ENCODE measurements at places on chromosomes 5 and 9.
A peak's percentile ranks its signal among the peaks of the same experiment; 100 is the strongest.

- DNase-seq, result no peak
Measured at GRCh38 chr9:7500521-7500920, 299.1 kb downstream of the DMAC1 start.

DNA sequence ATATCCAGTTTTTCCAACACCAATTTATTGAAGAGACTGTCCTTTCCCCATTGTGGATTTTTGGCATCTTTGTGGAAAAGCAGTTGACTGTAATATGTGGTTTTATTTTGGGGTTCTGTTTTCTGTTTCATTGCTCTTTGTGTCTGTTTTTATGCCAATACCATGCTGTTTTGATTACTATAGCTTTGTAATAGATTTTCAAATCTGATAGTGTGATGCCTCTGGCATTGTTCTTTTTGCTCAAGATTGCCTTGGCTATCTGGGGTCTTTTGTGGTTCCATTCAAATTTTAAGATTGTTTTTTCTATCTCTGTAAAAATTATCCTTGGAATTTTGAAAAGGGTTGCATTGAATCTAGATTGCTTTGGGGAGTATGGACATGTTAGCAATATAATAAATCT lies 99.5 kb downstream of the NDUFAF2 start:
- DNase-seq, result no peak

DNA sequence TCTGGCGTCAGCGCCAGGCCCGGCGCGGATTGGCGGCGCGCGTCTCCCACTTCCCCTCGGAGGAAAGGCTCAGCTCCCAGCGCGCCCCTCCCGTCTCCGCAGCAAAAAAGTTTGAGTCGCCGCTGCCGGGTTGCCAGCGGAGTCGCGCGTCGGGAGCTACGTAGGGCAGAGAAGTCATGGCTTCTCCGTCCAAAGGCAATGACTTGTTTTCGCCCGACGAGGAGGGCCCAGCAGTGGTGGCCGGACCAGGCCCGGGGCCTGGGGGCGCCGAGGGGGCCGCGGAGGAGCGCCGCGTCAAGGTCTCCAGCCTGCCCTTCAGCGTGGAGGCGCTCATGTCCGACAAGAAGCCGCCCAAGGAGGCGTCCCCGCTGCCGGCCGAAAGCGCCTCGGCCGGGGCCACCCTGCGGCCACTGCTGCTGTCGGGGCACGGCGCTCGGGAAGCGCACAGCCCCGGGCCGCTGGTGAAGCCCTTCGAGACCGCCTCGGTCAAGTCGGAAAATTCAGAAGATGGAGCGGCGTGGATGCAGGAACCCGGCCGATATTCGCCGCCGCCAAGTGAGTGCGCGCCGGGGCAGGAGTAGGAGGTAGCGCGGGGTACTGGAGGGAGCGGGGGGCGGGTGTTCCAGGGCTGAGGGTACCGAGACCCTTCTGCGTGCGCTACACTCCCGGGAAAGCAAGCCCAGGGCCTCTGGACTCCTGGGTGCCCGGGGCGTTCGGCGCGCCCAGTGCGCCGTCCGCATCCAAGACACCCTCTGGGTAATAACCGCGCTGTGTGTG lies at the start of gene MSX2:
Gene MSX2, plus strand, starts transcription at position 99 of the 777 bp plus-strand sequence. Its CDS starts 78 bp downstream, at position 177.
- DNase-seq, result peak; percentile 93

GRCh38 chr5:63516006-63516405 lies 446.2 kb downstream of the HTR1A start:
- DNase-seq, result no peak

GRCh38 chr5:89043676-89044075 lies 160.7 kb upstream of the MEF2C start:
- DNase-seq, result no peak

DNA sequence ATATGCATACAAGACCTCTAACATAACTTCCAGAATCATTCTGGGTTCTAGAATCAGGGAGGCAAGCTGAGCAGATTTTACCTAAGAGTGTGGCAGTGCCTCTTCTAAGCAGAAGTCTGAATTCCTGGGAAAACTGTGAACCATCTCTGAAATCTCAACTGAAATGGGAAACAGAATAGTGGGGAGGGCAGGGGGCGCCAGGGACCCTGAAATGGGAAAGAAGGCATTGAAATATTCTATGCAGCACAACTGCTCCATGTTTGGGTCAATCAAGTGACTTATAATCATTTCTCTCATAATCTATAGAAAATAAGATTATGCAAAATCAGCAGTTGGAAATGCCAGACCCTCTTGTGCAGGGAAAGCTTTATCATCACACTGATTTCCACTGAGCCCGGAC lies 156.1 kb downstream of the EBF1 start:
- no peak for DNase-seq

DNA sequence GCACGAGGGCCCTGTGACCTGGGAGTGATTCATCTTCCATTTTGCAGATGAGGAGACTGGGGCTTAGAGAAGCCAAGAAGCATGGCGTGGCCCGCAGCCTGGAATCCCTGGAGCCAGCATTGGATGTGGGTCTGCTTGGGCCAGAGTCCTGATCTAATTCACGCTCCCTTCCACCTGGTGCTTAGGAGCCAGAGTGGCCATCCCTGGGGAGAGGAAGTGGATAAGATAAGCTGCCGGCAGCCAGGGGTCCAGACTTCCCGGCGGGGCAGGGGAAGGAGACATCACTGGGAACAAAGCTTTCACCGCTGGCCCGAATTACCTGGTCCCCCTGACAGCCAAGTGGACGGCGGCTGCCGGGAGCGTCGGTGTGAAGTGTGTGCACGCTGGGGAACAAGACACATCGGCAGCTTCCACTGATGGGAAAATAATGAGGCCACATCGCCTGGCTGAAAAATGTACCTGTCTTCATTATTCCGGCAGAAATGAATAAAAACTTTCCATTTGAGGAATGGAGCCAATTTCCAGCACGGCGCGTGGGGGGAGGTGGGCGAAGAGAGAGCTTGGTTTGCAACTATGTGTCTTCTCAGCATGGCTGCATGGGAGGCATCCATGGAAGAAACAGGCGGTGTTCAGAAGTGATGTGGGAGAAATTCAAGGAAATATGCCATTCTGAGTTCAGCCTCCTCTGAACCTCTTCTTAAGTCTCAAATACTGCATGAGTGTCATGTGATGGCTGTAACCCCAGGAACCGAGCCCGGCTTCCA lies 78.5 kb downstream of the OLFM1 start:
- DNase-seq, result no peak

- peak; percentile 84 for DNase-seq
Measured at GRCh38 chr5:42423285-42424165, at the start of gene GHR. Gene GHR (plus strand): TSS chr5:42423439. CDS start chr5:42565875, 142,436 bp downstream.

DNA sequence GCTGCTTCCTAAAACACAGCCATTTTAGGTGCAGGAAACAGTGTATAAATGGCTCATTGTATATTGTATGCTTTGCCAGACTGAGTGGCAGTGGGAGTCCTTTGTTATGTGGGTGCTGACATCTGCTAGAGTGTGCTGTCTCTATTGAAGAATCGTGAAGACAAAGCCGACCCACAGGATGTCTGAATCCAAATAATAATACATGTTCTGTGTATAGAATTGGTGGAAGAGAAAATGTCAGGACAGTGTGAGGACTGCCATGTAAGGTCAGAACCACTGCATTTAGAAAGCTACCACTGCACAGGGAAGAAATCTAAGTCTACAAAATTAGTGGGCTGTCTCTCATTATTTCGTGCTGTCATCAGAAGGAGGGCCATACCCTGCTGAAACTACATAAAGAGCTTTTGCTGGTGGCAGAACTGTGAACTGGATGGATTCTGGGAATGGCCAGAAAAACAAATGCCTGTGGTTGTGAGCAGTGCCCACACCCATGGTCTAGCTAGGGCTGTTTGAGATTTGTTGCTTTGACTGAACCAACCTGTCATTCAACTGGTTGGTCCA lies 2.5 kb downstream of the IL7R start:
- no peak for DNase-seq

- DNase-seq, result no peak
Measured at GRCh38 chr9:129814432-129815223, 9.3 kb downstream of the TOR1A start.
